Head of caudate nucleus (tissue), 42 donors: ENCODE measurements at places on chromosomes 12 and 14.

GRCh38 chr12:86148071-86148470 is 108.1 kb downstream of the MGAT4C start:
- DNase-seq: no peak

GRCh38 chr14:74246542-74246941 is 7.3 kb downstream of the VSX2 start:
- no peak for DNase-seq

- no peak for DNase-seq
Measured at GRCh38 chr12:70549340-70550179, 87.7 kb downstream of the PTPRB start.

GRCh38 chr14:92988786-92989755 is 66.1 kb downstream of the CHGA start:
- DNase-seq: no peak

DNA sequence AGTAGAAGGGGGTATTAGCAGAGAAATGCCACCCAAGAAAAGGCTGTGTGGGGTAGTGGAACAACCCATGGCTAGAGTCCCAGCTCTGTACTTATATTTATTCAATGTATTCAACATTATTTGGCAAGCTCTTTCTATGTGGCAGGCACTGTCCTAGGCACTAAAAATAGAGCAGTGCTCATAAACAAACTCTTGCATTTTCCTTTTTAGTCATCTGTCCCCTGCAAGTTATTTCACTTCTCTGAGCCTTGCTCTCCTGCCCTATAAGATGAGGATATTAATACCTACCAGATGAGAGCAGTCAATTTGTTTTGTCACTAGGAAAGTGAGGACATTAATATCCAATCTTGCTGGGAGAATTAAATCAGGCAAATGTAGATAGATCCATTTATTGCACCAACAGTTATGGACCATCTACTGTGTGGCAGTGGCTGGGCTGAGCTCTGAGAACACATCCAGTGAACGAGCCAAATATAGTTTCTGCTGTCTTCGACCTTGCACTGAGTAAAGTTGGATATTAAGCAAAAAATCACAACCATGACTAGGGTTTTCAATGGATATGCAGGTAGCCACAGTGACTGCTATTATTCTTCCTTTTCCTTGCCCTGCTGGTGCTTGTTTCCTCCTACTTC is 314.3 kb upstream of the TBX3 start:
- DNase-seq: no peak
